Stimulated activated CD4-positive, alpha-beta T cell treated with anti-CD3 and anti-CD28 coated beads, Interleukin-1b, Interleukin-23, amount 100 ng/mL, for 24 hours (primary cell): ENCODE measurements at places on chromosomes 12 and 14.

GRCh38 chr12:23536293-23536692 is 413.2 kb downstream of the SOX5 start:
- no peak for DNase-seq

GRCh38 chr12:8913702-8914032 is 642 bp upstream of the PHC1 start:
- DNase-seq: no peak

- DNase-seq: no peak
These were observed 1.1 kb upstream of the PRKAG1 start for GRCh38 chr12:49019443-49020324.

DNA sequence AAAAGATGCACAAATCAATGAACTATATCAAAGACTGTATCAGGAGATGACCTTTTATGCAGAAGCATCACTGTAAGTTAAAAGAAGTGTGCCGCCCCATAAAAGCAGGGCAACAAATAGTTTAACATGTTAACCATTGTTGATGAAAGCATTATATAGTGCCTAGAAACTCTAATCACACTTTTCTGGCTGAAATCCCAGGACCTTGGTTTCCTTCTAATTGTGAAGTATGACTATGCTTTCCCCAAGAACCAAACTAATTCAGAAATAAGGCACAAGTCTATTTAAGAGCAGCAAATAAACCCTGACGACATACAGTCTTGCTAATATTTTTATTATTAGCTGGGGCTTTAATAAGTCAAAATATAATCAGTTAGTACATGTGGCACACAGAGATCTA is 21.7 kb downstream of the RACGAP1 start:
- no peak for DNase-seq

DNA sequence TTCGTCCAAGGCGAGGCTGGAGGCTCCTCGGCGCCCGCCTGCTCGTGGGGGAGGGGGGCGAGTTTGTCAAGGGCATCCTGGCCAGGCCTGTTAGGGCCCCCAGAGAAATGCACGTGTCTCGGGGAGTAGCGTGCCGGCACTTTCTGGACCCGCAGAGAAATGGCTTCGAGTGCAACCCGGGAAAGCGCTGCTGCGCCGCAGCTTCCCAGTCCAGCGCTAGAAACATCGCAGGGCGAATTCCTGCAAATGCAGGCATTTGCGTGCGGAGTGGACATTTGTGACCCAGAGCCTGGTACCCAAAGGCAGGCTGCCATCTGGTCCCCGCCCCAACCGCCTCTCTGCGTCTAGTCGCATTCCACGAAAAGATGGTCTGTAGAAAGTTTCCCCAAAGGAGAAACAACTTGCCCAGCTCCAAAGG is 756 bp downstream of the LGR5 start:
- DNase-seq: no peak

GRCh38 chr12:13082861-13083260 is 20.6 kb downstream of the GSG1 start:
- no peak for DNase-seq

- no peak for DNase-seq
These were observed 9.0 kb upstream of the LRTM2 start for GRCh38 chr12:1811281-1811947.

- DNase-seq: no peak
These were observed 65.2 kb upstream of the HSPB8 start for GRCh38 chr12:119113496-119113986.

GRCh38 chr12:62643486-62643885 is 176.9 kb downstream of the MON2 start:
- DNase-seq: no peak

- DNase-seq: no peak
These were observed 71.1 kb downstream of the DUSP16 start for GRCh38 chr12:12491606-12492005.

DNA sequence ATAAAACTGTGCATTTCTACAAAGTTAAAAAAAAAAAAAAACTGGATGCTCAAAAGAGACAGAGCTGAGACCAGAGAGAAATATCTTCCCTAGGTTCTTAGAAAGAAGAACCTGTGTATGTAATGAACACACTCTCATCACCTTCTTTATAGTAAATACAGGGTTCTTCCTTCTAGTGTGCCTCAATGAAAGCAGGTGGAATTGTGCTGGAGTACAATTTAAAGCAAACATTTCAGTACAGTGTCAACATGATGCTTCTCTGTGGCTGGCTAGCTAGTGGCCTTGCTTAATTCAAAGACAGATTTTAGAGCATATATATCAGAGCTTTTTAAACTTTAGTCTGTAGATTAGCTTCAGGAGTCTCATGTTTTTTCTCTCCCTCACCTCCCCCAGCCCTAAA is 249.8 kb upstream of the ARHGAP5 start:
- no peak for DNase-seq

DNA sequence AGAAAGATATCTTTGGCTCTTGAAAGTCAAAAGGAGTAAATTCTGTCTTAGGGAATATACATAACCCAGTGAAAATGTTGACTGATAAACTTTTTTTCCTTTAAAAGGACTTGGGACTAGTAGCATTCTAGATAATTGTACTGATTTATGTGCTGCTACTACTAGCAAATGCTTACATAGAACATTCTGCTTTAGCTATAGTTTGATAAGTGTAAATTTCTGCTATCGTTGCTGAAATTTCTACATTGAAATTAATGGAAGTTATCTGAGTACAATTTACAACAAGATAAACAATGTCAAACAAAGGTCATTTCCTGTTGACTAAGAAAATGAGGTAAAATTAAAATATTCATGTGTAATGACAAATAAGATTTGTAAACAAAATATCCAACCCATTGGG is 48.3 kb upstream of the CNTN1 start:
- DNase-seq: no peak

- no peak for DNase-seq
These were observed 142.3 kb upstream of the ARHGAP5 start for GRCh38 chr14:31934767-31935266.

- no peak for DNase-seq
These were observed 41.1 kb upstream of the LRRK2 start for GRCh38 chr12:40183715-40184114.

DNA sequence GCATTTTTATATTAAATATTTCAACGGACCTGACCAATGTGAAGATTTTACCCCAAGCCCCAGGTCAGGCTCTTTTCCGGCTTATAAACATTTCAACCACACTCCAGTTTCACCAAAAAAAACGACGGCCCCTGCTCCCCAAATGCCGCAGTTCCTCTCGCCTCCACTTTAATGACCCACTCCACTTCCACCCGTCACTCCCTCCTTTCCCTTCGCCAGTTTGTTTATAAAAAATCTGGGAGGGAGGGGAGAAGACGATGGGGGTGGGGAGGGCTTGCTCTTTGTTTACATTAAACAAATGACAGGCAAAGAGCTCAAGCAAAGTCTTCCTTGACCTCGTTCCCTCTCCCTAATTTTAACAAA is 5.4 kb downstream of the SIX6 start:
- no peak for DNase-seq

GRCh38 chr12:7047306-7047705 is 13.2 kb upstream of the C1S start:
- DNase-seq: no peak

- no peak for DNase-seq
These were observed 545 bp downstream of the CPSF2 start for GRCh38 chr14:92122351-92122677.

GRCh38 chr12:107242189-107242588 is 148.8 kb upstream of the CRY1 start:
- DNase-seq: no peak
